ENCODE measurements at places on chromosomes 12 and 14.
A peak's percentile ranks its signal among the peaks of the same experiment; 100 is the strongest.

DNA sequence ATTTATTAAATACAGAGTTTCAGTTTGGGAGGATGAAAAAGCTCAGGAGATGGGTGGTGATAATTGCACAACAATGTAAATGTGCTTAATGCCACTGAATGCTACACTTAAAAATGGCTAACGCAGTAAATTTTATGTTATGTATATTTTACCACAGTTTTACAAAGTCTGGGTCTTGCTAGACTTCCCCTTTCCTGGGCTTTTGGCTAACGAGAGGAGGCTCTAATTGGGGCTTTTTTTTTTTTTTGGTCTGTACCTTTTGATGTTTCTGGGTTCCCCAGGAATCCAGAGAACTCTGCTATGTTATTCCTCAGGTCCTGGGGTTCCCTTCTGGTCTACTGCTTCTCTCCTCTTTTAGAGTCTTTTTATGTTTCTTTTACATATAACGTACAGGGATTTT lies 355.5 kb downstream of the CACNA1C start:
- no peak for DNase-seq

GRCh38 chr14:32697114-32697513 lies 241.6 kb upstream of the NPAS3 start:
- DNase-seq = no peak

DNA sequence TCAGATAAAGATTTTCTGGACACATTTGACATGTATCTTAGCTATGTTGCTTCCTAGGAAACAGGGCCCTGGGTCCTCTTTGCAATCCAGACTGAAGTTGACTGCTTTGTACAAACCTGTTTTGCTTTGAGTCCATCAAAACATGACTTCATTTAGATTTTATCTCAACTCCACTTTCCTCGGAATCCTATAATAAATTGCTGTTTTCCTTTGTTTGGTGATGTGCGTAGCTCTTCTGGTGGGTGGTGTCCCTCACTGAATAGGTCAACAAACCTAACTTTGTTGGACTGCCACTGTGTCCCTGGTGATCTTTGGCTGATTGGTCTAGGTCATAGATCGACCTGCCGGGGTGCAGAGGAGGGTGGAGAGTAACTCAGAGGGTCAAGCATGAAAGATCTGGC lies 735 bp upstream of the P2RX7 start:
- no peak for DNase-seq

DNA sequence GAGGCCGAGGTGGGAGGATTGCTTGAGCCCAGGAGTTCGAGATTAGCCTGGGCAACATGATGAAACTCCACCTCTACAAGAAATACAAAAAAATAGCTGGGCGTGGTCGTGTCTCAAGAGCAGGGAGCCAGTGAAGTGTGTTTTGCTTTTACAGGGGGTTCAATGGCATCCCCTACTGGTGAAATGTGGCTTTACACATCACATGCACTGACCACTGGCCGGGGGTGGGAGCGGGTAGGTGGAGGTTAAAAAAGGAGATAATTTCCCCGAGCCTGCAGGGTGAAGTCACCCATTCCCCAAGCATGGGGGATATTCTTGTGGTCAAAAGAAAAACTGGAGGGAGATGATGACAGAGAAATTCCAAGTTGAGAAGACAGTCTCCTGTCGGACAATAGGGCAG lies 63.6 kb upstream of the PWP1 start:
- DNase-seq = no peak

DNA sequence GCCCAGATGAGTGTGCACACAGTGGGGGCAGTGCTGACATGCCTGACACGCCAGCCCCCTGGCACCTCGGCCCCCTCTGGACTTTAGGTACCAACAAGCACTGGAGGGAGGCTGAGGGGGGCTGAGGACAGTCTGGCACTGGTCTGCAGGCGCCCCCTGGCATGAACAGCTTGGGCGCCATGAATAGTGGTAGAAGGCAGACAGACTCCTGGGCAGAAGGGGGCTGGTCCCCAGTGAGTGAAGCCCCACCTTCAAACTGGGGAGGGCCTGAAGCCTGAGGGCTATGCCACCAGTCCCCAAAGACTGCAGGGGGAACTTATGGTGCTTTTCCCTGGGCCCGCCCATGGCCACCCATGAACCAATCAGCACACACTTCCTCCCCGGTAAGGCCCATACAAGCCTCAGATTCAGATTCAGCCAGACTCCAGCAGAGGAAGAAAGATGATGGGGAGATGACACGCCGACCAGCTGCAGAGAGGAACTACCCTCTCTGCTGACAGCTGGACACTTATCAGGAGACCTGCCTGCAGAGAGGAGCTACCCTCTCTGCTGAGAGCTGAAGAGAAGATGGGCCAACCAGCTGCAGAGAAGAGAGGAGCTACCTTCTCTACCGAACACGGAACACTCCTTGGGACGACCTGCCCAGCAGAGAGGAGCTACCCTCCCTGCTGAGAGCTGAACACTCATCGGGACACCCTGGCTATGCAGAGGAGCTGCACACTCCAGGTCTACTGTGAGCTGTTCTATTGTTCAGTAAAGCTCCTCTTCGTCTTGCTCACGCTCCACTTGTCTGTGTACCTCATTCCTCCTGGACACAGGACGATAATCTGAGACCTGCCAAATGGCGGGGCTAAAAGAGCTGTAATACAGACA lies 324.5 kb downstream of the PCNX1 start:
- DNase-seq = no peak

DNA sequence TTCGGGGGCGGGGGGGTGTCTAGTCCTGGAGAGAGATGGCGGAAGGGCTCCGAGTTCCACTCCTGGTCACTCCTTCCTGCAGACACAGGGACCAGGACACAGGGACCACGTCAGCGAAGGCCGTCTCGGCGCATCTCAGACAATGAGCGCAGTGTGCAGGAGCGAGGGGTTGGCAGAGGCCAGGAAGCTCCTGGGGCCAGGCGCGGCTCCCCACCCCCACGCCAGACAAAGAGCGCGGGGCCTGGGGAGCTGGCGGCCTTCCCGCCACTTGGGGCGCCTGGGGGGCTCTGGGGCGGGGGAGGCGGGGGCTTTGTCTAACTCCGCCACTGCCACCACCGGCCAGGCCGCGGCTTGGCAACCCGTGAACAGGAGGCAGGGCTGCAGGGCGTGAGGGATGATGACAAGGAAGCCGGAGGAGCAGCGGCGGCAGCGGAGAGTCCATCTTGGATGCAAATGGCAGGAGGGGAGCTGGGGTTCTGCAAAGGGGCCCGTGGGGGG lies 2.2 kb downstream of the CDK2AP1 start:
- DNase-seq = peak; percentile 30

DNA sequence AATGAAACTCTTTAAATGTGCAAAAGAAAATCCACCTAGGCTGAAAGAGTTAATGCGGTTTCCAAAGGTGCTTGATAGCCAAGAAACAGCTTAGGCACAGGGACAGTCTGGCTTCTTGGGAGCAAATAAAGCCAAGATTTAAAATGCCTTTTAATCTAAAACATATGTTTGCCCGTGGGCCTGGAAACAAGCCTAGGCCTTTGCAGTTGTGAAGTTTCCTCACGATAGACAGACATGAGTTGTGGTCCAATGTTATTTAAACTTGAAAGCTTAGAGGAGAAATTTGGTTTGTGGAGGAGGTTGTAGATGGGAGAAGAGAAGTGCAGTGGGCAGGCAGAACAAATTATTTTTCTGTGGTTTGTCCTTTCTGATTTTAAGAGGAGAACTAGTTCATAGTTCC lies 29.8 kb downstream of the PROX2 start:
- no peak for DNase-seq

GRCh38 chr14:51087031-51087441 lies 7.9 kb downstream of the TRIM9 start:
- no peak for DNase-seq

- peak; percentile 74 for DNase-seq
Measured at GRCh38 chr12:53180931-53181645, 363 bp upstream of the CSAD start.

- DNase-seq = no peak
Measured at GRCh38 chr12:77924703-77925102, 94.0 kb downstream of the NAV3 start.

DNA sequence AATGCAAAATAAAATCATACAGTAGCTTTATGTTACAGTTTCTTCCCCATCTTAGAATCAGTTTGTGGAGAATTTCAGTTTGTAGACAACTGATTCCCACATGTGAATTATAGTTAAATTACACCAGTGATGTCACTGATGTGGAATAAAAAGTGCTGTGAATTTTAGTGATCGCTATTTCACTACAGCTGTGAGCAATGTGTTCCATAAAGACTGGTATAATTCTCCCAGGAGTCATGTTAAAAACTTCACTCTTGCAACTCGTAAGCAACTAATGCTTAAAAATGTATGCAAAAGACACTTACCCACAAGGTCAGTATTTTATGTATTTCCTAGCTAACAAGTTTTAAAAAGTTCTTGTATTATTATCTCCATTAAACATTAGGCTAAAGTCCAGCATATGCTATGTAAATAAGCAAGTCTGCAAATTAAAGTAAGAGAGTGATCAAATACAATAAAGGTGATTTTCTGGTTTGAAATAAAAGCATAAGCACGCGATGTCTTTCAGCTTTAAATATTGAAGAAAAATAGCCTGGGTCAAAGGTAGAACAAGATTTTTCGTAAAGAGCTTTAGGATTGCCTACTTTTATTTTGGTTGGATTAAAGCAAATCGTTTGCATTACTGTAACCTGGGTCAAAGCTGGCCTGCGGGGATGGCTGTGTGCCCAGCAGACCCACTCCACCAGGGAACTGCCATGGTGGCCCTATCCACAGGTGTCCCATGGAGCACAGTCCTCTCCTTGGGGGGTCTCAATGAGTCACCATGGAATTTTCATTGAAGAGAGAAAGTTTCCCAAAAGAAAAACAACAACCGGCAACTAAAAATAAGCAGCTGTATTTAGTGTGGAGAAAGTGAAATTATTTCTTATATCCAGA lies 12.7 kb upstream of the LRIG3 start:
- DNase-seq = no peak

GRCh38 chr14:31206536-31207286 lies 882 bp downstream of the HECTD1 start:
- DNase-seq = peak; percentile 17

GRCh38 chr14:24068711-24069410 lies 2.5 kb upstream of the CPNE6 start:
- DNase-seq = no peak

DNA sequence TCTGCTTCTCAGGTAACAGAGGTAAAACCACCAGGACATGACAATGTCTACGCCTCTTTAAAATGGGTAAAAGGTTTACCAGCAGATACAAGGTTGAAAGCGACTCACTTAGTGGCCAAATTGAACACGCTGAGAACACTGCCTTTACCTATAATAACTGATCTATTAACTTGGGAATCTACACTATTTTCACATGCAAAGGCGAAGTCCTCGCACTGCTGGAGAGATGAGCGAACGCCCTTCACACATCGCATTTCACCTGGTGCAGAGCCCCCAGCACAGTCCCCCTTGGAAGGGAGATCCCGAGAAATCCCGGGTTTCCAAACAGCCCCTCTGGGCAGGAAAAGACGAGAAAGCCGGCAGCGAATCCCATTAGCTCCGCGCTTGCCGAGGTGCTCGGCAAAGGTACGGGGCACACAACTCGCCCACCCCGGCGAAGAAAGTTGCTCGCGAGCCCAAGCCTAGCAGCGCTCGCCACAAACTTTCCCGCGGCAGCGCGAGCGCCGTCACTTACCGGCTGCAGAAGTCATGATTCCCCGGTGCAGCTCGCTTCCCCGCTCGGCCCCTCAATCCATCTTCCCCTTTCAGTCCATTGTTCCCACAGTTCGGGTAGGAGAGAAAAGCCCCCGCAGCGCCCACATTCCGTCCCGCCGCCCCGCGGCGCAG lies 423 bp downstream of the FGD6 start:
- peak; percentile 5 for DNase-seq

- DNase-seq = no peak
Measured at GRCh38 chr14:31761325-31761724, 200.1 kb downstream of the NUBPL start.

DNA sequence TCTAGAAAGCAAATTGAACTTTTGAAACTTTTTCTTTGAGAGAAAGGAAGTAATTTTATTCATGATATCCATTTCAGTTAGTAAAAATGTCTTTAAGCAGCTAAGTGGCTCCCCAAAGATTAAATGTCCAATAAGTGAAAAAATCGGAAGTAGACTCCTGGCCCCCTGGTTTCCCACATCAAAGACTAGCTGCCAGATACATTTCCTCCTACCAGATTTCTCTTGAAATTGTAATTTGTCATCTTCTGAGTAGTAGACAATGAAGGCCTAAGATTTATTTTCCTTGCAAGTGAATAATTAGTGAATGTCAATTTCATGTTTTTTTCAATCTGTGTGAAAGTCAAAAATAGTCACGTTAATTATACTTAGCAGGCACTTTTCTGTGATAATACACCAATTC lies 321.9 kb downstream of the SYT1 start:
- no peak for DNase-seq

Measured in T-helper 1 cell (primary cell).